ENCODE measurements at places on chromosomes 11 and 22.

- no peak for DNase-seq
Measured at GRCh38 chr11:1459219-1459575, 27.4 kb downstream of the MOB2 start.

- no peak for DNase-seq
Measured at GRCh38 chr11:32006799-32007388, 84.0 kb upstream of the RCN1 start.

DNA sequence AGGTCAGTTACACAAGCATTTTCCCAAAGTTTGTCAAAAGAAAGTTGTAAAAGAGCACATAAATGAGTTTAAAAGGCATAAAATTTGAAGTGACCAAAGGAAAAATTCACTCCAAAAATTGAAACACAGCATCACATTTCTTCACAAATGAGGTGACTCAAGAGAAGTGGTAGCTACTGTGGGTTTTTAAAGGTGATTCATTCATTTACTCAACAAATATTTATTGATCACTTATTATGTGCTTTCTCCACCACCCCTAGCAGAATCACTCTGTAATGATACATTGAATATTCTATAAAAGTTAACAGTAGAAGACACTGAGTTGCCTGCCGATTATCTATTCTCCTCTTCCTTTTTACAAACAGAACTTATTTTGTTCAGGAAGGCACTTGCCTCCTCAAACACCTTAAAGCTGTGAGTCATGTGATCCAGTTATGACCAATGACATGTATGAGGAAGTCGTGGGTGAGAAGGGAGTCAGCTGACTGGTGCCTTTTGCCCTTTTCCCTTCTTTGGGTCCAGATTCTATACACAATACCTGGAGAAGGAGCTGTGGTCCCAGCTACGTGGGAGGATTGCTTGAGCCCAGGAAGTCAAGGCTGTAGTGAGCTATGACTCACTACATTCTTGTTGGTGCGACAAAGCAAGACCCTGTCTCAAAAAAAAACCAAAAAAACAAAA, 67.7 kb upstream of the CLNS1A start:
- DNase-seq: no peak

- peak; percentile 52 for DNase-seq
Measured at GRCh38 chr11:1202776-1203504, 19.9 kb upstream of the MUC5B start.

DNA sequence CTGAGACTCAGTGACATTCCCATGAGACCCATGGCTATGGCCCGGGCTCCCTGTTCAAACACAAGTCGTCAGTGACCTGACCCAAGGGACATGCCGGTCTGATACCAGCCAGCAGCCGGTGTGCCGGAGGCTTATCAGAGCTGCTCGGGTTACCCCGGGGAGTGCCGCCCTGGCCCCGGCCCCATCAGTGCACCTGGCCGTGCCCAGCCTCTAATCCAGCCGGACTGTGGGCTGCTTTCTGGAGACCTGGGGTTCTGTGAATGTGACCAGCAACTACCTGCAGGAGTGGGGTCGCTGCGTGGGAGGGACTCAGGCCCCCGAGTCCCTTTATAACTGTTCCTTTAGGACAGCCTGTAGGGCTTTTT, 52.7 kb downstream of the LINC01488 start:
- DNase-seq: no peak

GRCh38 chr22:43345761-43346301, 2.7 kb upstream of the SCUBE1 start:
- no peak for DNase-seq

DNA sequence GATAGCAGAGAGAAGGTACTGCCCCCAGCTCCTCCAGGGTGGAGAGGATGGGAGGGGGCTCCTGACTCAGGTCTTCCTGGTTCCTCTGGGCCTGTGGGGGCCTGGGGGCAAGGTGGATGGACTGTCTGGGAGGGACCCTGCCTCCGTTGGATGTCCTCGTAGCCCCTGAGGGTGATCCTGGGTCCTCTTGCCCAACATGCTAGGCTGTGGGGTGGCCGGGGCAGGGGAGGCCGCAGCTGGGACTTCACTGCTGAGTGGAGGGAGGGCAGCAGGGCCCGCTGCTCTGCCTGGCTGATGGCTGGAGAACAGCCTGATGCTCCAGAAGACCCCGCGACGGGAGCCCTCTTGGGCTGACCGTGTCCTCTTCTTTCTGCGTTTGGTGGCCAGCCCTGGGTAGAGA, 13.4 kb downstream of the FRMD8 start:
- no peak for DNase-seq

DNA sequence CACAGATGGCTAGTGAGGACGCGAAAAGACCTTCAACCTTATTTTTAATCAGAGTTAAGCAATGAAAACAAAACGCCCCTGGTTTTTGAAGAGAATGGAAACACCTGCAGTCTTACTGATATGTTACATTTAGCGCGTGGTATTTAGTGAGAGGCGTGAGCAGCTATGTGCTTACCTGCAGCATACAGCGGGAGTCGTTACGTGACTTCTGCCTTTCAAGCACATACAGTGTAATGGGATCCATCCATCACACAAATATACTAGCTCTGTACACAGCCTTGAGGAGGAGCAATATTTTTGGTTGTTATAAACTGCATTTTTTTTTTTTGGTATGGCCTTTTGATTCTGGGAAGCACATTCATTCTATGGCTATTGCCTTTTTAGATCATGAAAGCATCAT, 5.5 kb downstream of the KRTAP5-2 start:
- DNase-seq: no peak

GRCh38 chr22:22576244-22576988, 17.4 kb upstream of the PRAME start:
- DNase-seq: peak; percentile 6

GRCh38 chr22:34620832-34621231, 445.1 kb upstream of the ISX start:
- no peak for DNase-seq

- no peak for DNase-seq
Measured at GRCh38 chr11:99795999-99796398, 775.2 kb downstream of the CNTN5 start.

GRCh38 chr11:128925250-128925600, 17.4 kb downstream of the TP53AIP1 start:
- DNase-seq: no peak

- no peak for DNase-seq
Measured at GRCh38 chr22:44888491-44889254, 121.1 kb downstream of the PHF21B start.

- no peak for DNase-seq
Measured at GRCh38 chr11:107266455-107266854, 191.2 kb downstream of the CWF19L2 start.

- no peak for DNase-seq
Measured at GRCh38 chr11:107593951-107594350, 3.0 kb downstream of the ELMOD1 start.

GRCh38 chr22:31583861-31584485, 78.0 kb downstream of the PISD start:
- no peak for DNase-seq

DNA sequence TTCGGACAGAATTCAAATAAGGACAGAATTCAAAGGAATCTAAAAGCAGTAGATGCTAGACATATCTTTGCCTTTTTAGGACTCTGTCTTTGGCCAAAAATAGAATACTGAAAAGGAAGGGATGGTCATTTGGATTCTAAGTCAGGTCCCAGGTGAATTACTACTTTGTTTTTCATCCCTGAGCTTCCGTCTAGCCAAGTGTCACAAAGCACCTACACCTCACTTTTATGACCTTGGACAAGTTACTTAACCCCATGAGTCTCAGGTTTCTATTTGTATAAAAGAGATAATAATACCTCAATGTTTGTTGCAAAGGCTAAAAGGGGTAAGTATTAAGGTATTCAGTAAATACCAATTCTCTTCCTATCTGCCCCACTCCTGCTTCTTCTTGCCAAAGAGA, 7.3 kb downstream of the KIF18A start:
- no peak for DNase-seq

DNA sequence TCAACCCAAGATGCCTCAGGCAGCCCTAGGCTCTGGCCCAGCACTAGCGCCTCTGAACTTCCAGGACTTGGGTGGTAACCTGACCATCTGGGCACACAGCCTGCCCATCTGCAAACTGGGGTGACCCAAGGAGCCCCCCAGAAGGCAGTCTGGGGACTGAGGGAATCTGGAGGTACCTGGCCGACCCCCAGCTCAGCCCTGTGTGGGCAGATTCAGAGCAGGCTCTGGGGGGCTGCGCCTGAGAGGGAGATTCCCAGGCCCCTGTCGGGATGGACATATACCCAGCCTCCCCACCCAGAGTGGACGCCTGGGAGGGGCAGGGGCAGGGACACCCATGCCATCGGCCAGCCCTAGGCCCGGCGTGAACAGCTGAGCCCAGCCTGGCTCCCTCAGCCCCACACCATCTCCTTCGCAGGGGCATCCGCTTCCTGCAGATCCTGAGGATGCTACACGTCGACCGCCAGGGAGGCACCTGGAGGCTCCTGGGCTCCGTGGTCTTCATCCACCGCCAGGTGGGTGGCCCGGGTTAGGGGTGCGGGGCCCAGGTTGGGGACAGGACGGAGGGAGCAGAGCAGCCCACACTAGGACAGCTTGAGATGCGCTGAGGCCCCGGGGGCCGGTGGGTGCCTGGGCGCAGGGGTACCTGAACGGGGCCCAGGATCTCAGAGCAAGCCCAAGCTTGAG, 126.9 kb downstream of the KCNQ1 start:
- no peak for DNase-seq

DNA sequence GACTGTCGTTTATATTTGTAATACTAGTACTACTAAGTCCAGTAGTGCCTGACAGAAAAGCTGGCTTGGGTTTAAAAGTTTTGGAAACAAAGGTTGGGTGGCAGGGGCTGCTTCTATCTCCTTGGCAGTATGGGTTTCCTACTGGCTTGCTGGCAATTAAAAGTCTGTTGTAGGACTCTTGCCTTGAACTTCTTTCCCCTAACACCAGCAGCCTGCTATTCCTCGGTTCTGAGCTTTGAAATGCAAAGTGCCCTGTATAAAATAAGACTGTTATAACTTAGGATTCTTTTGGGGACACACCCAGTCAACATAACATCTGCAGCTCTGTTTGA, 1.3 kb downstream of the RNF169 start:
- peak; percentile 9 for DNase-seq

DNA sequence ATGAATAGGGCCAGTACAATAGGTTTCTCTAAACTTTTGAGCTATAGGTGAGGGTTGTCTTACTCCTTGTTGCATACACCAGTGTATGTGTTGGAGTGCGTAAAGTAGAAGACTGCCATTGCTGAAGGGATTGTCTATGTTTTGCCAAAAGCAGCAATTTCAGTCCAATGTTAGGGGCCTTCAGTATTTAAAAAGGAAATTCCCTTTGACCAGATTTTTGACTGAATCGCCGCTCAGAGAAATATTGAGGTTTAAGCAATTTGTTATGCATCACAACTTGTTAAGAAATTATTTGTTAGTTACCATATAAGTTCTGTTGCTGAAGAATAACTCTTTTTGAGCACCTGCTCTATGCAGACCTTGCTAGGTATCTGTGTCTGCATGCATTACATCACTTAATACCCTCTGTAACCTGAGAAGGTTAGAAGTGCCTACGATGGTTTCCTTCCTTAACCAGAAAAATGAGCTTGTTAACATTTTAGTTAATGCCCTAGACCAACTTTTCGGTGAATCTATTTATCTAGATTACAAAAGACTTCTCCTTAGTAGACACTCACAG, 33.9 kb downstream of the MMP20 start:
- DNase-seq: no peak

DNA sequence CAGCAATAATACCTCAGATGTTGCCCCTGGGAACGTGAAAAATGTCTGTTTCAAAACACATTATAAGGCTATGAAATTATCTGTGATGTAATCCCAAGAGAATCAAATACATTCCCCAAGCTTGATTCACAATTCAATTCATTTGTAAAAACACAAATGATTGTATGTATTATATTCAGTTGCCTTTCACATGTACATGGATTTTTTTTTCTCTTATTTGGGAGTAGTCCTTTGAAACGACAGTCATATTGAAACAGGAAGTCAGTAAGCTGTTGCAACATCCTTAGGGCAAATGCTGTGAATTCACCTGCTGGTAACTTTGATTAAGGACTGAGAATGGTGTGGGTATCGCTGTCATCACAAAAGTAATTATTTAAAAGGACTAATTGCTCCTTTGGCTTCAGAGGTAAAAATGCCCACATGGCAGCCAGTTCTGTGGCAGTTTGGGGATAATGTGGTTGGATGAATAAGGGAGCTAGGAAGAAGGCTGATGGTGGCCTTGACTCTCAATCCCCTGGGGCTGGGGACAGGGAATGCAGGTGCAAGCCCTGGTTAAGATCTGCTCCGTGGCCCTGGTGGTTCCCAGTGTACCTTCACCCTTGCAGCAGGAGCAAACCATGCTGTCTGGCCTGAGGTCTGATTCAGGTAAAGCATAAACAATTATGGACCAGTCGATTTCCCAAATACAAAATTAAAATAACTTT, 13.2 kb downstream of the EHF start:
- no peak for DNase-seq

DNA sequence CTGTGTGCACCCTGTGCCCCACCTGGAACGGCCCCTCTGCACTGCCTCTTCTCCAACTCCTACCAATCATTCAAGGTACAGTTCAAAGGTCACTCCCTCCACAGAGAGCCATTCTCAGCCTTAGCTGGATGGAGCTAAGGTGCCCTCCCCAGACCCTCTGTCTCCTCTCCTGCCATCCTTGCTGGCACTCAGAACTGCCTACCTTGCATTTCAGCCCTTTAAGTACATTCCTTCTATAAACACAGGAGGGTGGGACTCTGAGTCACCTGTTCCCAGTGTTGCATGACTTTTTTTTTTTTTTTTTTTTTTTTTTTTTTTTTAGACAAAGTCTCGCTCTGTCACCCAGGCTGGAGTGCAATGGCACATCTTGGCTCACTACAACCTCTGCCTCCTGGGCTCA, 8.6 kb downstream of the TTLL1 start:
- DNase-seq: no peak

DNA sequence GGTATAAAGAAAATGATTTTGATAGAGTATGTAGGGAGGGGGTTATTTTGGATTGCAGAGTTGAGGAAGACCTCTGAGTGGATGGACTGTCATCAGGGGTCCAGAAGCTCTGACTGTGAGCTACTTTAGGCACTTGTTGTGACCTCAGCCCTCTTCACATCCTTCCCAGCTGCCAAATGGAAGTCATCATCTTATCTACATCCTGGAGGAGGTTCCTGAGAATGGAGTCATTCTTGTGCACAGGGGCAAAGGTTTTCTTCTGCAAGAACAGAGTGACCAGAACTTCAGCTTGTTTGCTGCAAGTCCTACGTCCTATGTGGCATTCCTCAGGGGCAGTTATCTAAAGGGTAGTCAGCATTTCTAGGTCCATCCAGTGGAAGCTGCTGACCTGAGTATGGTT, 393.8 kb downstream of the AASDHPPT start:
- DNase-seq: no peak

DNA sequence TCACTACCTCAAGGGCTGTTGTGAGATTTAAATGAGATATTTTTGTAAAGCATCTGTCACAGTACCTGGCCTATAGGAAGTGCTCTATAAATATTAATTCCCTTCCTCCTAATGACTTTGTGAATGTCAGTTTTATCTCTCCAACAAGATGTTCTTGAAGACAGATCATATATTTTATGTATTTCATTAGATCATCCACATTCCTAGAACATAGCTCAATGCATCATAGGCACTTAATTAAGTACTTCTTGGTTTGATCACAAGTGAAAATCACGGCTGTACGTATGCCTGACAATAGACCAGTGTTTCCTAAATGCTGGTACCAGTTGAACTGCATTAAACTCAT, 49.9 kb downstream of the RAB30 start:
- DNase-seq: no peak

GRCh38 chr11:32105871-32106560, 15.1 kb downstream of the RCN1 start:
- DNase-seq: no peak

- no peak for DNase-seq
Measured at GRCh38 chr11:65126624-65127274, 4.6 kb downstream of the MRPL49 start.
